Fibroblast of mammary gland (primary cell): ENCODE measurements at places on chromosomes 1 and 21.
A peak's percentile ranks its signal among the peaks of the same experiment; 100 is the strongest.

DNA sequence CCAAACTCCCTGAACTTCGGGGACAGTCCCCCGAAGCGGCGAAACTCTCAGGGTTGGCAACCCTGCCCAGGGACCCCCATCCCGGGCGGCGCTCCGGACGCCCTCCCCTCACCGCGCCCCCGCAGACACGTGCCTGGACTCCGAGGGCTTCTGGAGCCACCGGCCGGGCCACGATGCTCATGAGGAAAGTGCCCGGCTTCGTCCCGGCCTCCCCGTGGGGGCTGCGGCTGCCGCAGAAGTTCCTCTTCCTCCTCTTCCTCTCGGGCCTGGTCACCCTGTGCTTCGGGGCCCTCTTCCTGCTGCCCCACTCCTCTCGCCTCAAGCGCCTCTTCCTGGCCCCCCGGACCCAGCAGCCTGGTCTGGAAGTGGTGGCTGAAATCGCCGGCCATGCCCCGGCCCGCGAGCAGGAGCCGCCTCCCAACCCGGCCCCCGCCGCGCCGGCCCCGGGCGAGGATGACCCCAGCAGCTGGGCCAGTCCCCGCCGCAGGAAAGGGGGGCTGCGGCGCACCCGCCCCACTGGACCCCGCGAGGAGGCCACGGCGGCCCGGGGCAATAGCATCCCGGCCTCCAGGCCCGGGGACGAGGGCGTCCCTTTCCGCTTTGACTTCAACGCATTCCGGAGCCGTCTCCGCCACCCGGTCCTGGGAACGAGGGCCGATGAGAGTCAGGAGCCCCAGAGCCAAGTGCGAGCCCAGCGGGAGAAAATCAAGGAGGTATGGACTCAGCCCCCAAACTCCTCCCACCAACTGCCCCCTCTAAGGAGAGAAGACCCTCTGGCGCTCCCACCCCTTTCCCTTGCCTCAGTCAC, 1.2 kb downstream of the MAN1C1 start:
- no peak for DNase-seq

- DNase-seq: peak; percentile 58
These were observed 102.2 kb upstream of the JUN start for GRCh38 chr1:58885998-58886397.

DNA sequence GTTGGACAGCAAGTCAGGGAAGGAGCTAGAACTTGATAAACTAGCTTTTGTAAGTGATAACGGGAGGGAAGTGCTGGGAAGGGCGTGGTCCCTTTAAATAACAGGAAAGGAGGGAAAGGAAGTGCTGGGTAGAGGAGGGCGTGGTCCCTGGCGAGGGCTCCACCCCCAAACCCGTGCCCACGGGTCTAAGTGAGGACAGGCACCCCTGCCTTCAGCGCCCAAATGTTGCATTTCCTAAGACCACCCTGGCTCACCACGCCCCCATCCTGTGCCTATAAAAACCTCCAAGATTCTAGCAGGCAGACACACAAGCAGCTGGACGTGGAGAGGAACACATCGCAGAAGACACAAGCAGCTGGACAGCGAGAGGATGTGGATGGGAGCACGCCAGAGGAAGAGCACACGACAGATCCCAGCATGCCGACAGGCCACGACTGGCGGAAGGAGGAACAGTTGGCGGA, 58.5 kb downstream of the PALMD start:
- DNase-seq: no peak

GRCh38 chr1:32044234-32044633, 28.5 kb upstream of the TMEM39B start:
- DNase-seq: no peak

- DNase-seq: peak; percentile 22
These were observed 107.5 kb upstream of the CLDN14 start for GRCh38 chr21:36587388-36587787.

DNA sequence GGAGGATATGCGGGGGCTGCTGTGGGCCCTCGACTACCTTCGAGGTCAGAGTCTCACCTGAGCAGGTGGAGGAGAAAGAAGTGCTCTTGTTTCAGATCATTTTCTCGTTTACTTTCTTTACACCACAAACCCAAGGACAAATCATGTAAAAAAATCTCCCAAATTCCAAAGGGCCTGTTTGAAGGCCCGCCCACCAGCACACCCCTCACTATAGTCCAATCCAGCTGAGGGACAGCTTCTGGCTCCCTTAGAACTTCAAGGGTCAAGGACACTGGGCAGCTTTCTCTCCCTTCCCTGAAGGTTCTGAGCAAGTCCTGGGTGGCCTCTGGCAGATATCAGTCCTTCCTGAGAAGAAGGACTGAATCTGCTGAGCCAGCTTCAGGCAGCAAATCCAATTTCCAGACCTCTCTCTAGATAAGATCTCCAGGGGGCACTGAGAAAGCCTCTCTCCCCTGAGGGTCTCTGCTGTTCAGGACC, 5.5 kb downstream of the STK40 start:
- no peak for DNase-seq

DNA sequence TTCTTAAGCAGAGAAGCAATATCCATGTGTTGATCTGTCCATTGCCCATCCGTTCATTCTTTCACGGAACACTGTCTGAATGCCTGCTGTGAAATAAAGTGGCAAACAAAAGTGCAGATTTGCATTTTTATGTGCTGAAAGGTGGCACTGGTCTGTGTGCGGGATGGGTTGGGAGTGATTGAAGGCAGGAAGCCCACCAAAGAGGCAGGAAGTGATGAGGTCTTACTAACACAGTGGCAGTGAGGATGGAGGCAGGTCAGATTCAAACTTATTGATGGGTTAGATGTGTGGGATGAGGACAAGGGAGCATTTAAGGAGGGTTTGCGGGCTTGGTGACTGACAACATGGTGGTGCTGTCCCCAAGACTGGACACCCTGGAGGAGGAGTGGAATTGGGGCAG, 8.3 kb downstream of the PTPRF start:
- no peak for DNase-seq

GRCh38 chr1:164731161-164731876, 172.3 kb downstream of the PBX1 start:
- DNase-seq: no peak

- no peak for DNase-seq
These were observed 122.2 kb downstream of the KCNN3 start for GRCh38 chr1:154747740-154748404.

DNA sequence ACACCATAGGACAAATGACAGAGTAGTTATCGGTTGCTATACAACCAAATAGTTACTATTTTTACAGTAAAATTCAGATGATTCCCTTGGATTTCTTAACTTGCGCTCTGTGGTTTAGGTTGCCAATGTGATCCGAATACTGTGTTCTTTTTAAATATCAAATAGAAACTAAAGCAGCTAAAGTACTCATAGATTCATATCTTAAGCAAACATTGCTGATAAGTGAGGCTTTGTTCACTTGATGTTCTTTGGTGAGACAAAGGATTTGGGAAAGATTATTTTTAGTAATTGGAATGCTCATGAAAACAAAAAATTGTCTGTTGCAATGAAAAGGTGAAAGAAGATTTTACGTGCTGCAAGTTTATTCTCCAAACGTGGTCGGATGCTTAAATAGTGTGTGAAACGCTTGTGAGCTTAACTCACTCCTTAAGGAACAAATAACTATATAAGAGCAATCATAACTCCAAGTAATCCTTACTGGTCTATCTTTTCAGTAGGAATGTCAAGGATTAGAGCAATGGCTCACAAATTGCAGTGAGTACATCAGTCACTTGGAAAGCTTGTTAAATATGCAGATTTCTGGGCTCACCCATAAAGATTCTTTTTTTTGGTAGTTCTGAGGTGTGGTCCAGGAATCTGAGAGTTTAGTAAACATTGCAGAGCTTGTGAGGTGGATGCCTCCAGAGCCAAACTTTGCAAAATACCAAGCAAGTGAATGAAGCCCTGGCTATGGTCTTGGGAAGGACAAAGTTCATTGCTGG, 31.8 kb upstream of the PDC start:
- DNase-seq: no peak

GRCh38 chr1:6867729-6868659, 82.7 kb downstream of the CAMTA1 start:
- no peak for DNase-seq

DNA sequence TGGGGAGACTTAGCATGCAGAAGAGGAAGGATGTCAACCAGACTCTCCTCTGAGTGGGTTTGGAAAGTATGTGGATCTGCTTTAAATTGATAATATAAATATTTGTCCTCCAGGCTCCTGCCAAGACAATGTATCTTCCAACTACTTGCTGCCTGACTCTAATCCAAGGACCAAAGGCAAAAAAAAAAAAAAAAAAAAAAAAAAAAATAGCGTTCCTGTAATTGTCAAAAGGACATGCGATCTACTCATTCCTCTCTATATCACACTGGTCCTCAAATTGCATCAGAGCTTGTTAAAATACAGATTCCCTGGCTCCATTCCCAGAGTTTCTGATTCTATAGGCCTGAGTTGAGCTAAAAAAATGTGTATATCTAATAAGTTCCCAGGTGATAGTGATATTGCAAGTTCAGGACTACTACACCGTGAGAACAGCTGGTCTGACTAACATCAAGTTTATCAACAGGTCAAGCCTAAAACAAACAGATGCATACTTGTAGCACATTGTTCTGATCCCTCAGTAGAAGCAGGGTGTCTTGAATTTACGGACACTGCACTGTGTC, 141.3 kb downstream of the TNR start:
- no peak for DNase-seq

DNA sequence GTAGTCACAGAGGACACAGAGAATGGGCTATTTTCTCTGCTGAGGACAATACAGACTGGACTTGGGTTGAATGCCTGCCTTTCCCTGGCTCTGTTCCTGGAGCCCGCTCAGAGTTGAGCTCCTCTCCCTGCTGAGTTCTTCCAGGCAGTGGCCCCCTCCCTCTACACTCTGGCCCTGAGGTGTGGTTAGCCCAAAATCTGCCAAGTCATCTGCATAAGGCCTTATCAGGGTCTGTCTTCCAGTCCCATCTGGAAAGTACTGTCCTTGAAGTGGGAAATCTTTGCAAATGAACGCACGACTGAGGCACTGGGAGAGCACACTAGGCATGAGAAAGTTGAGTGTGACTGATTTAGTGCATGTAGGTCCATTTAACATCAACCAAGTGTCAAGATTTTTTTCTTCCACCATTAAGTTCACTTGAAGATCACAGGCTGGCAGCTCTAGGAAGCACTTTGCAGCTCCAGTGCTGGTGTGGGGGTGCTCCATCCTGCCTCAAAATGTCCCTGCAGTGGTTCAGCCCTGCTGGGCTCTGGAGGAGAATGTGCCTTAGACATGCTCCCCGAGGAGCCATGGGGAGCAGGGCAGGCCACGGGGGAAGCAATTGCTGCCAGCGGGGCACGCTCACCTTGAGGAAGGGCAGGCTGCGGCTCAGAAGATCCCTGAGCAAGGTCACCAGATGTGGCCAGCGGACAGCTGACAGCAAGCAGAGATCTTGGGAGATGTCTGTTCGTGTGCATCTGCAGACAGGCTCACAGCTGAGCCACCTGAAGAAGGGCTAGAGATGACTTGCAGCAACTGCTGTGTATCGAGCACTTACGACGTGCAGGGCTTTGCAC, 41.5 kb downstream of the IER5 start:
- no peak for DNase-seq

DNA sequence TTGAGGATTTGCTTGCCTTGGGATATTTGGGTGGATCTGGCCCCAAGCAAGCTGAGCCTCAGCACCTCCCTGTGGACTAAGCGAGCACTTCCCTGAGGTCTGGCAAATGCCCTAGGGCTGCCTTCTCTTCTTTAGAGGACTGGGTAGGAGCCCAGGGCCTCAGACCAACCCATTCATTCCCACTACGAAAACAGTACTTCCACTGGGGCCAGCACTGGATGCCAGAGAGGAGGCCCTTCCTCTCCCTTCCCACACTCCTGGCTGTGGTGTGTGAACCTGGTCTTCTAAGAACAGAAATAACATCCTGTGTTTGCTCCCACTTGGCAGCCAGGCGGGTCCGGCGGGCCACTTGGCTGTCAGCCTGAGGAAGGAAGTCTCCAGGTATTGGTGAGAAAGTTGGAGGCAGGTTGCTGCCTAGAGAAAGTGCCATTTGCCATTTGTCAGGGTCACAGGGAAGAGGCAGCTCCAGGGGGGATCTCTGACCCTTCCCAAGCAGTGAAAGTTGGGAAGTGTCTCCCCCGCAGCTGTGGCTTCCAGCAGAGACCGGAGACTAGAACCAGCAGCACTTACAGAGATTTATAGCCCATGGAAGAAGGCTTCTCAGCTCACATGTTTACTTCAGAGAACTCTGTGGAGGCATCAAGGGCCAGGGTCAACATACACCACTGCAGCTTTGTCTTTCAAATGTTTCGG, 323.5 kb downstream of the SIPA1L2 start:
- DNase-seq: no peak

DNA sequence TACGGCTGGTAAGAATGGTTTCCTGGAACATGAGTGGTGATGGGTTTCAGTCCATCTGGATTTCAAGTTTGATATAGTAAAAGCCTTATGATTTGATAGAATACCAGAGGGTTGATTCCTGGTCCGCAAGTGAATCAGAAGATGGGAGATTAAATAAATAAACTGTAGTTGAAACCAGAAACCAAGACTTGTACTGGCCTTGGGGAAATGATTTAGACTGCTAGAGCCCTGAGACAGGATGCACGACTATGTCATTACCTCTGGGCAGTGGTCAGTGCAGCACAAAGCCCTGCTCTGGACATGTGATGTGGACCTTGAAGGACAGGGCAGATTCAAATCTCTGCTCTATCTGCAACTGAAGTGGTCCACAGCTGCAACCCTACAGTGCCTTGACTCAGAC, 15.6 kb upstream of the FMOD start:
- DNase-seq: no peak

GRCh38 chr1:43563876-43564539, 33.3 kb downstream of the PTPRF start:
- DNase-seq: no peak

DNA sequence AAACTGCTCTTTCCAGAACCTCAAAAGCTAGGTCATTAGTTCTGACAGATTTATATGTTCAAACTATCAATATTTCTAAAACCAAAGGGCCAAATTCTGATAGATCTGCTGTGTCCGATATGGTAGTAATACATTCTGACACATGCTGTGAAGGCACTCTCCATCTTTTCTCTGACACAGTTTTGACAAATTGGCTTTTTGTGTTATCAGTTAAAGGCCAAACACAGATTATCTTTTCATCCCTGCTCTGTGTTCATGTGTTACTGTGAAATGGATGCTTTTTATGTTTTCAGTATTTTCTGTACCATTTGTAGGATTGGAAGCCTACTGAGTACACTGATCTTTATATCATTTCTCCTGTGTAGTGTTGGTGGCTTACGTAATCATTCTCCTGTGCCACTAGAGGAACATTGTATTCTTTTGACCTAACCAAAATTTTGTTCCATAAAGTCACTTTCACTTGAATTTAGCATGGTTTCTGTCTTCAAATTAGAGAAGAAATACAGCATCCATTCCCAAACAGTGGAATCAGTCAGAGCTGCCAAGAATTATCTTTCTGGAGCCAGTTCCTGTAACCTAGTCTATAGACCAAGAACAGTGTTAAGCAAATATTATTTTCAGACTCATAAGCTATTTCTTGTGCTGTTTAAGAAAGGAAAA, 137.2 kb downstream of the ADGRL2 start:
- DNase-seq: peak; percentile 15

GRCh38 chr1:62590255-62590969, 6.9 kb upstream of the ANGPTL3 start:
- DNase-seq: no peak

- no peak for DNase-seq
These were observed 23.6 kb downstream of the ACTA1 start for GRCh38 chr1:229410370-229410691.

- no peak for DNase-seq
These were observed 59.6 kb downstream of the PGBD5 start for GRCh38 chr1:230366504-230366915.

- no peak for DNase-seq
These were observed 583.4 kb downstream of the DPYD start for GRCh38 chr1:97337250-97338030.
